ENCODE measurements at places on chromosomes 3 and 15.

- no peak for DNase-seq
Observed at GRCh38 chr15:33022629-33023028, 171.9 kb downstream of the FMN1 start.

GRCh38 chr15:29342201-29342600 lies 72.6 kb upstream of the NSMCE3 start:
- no peak for DNase-seq

GRCh38 chr15:83208367-83208661 lies 691 bp upstream of the HDGFL3 start:
- no peak for DNase-seq

- DNase-seq, result no peak
Observed at GRCh38 chr3:23754215-23754614, 51.5 kb upstream of the UBE2E1 start.

DNA sequence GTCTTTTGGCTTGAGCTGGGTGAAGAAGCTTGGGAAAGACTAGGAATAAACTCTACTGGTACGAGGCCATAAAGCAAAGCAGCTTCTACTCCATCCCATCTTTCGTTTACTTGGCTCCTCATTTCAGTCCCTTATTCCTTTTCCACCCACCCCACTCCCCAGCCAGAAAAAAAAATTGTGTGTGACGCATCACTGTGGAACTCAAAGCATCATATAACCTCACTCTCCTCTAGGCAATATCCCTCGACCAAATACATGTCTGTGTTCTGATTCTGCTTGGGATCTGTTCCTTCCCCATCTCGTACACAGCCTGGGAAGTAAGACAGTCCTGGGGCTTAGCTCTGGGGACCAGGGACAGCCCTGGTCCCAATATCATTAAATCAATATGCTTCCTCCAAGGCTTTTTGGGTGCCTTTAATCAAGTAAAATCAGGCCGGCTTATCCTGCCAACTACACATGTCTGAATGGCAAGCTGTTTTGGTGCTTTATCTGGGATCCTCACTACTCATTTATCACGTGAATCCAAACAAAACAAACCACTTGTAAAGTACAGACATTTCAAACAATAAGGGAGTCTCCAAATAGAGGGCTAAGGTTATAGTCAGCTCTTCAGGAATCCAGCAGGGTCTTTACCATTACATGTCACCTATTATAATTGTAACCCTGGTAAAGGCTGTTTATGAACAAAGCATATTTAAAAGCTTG lies 74.9 kb upstream of the ZBED2 start:
- no peak for DNase-seq

GRCh38 chr3:132198516-132198915 lies 118.7 kb upstream of the ACP3 start:
- no peak for DNase-seq

DNA sequence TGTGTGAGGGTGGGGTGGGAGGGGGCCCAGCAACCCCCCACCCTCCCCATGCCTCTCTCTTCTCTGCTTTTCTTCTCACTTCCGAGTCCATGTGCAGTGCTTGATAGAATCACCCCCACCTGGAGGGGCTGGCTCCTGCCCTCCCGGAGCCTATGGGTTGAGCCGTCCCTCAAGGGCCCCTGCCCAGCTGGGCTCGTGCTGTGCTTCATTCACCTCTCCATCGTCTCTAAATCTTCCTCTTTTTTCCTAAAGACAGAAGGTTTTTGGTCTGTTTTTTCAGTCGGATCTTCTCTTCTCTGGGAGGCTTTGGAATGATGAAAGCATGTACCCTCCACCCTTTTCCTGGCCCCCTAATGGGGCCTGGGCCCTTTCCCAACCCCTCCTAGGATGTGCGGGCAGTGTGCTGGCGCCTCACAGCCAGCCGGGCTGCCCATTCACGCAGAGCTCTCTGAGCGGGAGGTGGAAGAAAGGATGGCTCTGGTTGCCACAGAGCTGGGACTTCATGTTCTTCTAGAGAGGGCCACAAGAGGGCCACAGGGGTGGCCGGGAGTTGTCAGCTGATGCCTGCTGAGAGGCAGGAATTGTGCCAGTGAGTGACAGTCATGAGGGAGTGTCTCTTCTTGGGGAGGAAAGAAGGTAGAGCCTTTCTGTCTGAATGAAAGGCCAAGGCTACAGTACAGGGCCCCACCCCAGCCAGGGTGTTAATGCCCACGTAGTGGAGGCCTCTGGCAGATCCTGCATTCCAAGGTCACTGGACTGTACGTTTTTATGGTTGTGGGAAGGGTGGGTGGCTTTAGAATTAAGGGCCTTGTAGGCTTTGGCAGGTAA lies 8.1 kb downstream of the FAM131A start:
- no peak for DNase-seq

DNA sequence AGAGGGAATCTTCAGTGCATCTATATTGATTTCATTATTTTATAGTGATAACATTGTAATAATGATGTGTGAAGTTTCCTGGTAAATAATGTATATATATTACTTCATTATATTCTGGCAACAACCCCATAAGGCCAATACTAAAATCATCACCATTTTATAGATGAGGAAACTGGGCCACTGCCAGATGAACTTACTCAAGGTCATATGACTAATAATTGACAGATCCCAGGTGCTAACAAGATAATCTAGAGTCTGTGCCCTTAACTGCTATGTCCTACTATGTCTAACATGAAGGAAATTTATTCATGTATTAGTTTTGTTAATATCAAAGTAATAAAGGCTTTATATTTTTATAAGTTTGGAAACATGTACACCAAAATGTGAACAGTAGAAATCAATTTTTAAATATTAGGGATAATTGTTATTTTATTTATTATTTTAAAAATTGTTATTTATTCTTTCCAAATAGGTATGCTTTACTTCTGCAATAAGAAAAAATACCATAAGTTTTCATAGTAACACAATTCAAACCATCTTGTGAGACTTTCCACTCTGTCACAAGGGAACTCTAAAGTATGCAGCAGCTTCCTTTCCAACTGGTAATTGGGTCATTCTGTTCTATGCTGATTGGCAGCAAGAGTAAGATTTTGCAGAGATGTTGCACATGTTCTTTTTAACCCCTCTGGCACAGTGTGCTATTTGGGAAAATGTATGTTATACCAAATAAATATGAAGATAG lies 90.8 kb upstream of the CMC1 start:
- DNase-seq, result no peak

DNA sequence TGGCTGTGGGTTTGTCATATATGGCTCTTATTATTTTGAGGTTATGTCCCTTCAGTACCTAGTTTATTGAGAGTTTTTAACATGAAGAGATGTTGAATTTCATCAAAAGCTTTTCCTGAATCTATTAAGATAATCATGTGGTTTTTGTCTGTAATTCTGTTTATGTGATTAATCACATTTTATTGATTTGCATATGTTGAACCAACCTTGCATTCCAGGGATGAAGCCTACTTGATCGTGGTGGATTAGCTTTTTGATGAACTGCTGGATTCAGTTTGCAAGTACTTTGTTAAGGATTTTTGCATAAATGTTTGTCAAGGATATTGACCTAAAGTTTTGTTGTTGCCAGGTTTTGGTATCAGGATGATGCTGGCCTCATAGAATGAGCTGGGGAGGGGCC lies 33.1 kb upstream of the IQCF2 start:
- no peak for DNase-seq

- no peak for DNase-seq
Observed at GRCh38 chr15:77060546-77060945, 10.4 kb downstream of the TSPAN3 start.

DNA sequence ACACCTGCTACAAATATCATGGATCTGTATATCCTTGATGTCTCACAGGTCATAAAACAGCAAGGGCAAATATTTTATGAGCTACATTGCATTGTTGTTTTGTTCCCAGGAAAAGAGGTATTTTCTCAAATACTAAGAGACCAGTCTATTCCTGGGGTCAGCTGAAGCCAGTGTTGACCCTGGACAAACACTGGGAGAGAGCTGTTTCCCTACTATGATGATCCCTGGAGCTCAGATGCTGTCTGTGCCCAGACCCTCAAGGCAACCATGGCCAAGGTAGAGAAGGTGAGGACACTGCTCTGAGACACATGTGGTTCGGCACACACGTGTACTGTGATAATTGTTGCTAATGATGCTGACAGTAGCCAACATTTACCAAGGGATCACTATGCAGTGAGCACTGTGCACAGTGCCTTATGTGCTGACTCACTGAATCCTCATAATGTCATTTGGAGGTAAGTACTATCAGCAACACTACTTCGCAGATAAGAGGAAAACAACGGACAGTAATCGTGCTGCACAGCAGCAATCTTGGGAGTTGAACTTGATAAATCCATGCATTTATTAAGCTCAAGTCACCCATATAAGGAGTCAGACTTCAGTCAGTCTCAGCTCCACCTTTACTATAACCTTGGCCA lies 943.6 kb downstream of the FHIT start:
- no peak for DNase-seq

DNA sequence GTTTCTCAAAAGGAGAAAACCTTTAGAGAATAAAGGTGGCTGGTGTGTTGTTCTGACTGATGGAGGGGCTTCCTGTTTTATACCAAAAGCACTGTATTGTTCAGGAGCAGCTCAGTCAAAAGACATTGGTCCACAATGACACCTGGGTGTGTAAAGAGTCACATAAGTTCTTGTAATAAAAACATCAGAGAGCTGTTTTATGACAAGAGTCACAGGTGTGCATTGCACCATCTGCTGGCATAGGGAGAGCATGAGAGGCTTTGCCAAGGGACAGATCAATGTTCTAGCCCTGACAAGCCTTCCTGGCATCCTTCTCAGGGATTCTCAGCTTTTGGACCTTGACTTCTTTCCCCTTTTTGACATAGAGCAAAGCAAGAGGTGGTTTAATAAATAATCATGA lies 20.4 kb downstream of the ARPP21 start:
- no peak for DNase-seq

DNA sequence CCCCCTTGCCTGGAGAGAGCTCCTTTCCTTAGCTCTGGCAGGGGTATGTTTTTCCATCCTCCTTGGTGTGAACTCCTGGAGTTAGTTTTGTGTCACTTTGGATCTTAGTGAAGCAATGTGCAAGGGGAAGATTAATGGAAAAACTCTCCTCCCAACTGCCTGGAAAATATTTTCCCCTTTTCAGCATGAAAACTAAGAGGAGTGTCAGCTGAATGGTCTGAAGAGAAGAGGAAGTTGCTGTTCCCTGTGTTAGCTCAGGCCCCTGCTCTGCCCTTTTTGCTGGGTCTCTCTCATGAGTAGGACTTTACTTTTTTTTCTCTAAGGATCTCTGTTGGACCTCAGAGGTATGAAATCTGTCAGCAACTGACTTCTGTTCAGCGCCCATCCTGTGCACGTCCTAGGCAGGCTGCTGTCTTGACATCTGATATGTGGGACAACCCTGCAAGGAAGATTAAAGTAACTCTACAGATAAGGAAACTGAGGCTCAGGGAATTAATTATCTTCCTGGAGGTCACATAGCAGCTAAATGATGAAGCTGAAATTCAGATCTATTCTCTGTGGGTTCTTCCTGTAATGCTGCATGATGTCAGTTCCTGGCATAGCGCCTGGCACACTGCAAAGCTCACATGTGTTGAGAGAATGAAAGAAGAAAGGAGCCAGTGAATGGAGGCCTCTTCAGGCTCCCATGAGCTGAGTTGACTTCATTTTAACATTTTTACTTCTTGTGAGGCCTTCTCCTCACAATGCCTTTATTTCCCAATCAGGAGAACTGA lies 109.7 kb upstream of the GALNT15 start:
- DNase-seq, result no peak

- no peak for DNase-seq
Observed at GRCh38 chr3:63685340-63685739, 32.9 kb downstream of the SNTN start.

GRCh38 chr3:52121464-52121805 lies 32.8 kb downstream of the POC1A start:
- DNase-seq, result no peak

- no peak for DNase-seq
Observed at GRCh38 chr3:33104803-33105202, 7.9 kb upstream of the GLB1 start.

- DNase-seq, result no peak
Observed at GRCh38 chr3:149245738-149246451, 24.3 kb upstream of the CP start.

DNA sequence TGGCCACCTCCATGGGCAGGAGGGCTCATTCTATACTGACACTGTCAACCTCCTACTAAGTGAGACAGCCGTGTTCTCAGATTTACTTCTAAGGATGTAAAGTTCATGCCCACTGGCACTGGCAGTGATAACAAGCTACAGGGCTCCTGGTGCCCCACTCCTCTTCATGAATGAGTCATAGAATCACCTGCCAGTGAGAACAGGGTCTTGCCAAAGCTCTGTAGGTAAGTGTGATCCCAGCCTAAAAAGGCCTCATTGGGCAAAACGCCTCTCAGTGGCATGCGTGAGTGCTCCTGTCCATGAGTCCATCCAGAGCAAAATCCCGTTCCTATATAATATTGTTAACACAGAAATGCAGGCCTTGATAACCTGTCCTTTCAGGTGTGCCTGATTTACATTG lies 17.4 kb downstream of the PXYLP1 start:
- no peak for DNase-seq

GRCh38 chr3:8546609-8547008 lies 45.0 kb downstream of the LMCD1 start:
- no peak for DNase-seq

DNA sequence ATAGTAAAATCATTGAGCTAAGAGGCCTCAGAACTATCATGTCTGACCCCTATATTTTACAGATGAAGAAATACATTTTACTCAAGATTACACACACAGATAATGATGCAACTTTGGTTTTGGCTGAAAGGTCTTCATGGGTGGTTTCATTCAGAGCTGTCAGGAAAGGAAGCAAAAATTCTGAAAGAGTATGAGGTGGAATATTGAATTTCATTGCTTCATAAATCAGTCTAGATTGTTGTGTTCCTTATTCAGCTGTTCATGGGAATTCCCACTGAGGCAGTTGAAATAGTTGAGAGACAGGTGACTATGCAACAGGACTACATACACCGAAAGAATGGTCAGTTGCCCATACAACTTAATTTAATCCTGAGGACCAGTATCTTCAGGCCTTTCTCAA lies 39.4 kb downstream of the CD200 start:
- DNase-seq, result no peak

DNA sequence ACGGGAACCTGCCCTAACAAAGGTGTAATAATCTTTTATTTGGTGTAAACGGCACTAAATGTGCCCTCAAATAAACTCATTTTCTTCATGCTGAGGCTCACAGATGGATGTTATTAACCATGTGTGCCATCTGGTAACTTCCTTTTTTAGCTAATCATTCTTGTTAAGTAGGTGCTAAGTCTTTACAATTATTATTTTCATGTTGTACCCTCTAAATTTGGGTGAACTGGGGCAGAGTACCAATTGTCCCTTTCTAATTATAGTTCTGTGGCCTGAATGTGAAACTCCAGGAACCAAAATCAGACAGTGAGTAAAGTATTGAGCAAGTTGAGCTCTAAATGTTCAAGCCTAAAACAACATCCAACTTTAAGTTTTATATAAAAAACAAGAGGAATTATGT lies 220.7 kb upstream of the CADM2 start:
- DNase-seq, result no peak

GRCh38 chr15:50830477-50831354 lies 65.2 kb upstream of the SPPL2A start:
- DNase-seq, result no peak

- no peak for DNase-seq
Observed at GRCh38 chr3:12632523-12632922, 31.4 kb downstream of the RAF1 start.
